Dermis blood vessel endothelial cell (primary cell): ENCODE measurements at places on chromosomes 4 and X. TPM values are rescaled to one million over a fixed set of nuclear protein-coding genes. Genes with fewer than 3 reads are reported as not detected.

FGG gene
- 0.19 TPM in 1 of 2 replicates, not detected in the other for total RNA-seq

ANK2 gene
- 41.4 and 65.1 TPM in 2 replicates for total RNA-seq

MAGEA12 gene
- not detected in 2 replicates for total RNA-seq

RAI2 gene
- total RNA-seq: 2.2 and 2.4 TPM in 2 replicates

SAP30 gene
- 27.7 and 35.7 TPM in 2 replicates for total RNA-seq

PRRG1 gene
- total RNA-seq: 32.0 and 37.4 TPM in 2 replicates
